ENCODE measurements at places on chromosomes 11 and 22.
A peak's percentile ranks its signal among the peaks of the same experiment; 100 is the strongest.

DNA sequence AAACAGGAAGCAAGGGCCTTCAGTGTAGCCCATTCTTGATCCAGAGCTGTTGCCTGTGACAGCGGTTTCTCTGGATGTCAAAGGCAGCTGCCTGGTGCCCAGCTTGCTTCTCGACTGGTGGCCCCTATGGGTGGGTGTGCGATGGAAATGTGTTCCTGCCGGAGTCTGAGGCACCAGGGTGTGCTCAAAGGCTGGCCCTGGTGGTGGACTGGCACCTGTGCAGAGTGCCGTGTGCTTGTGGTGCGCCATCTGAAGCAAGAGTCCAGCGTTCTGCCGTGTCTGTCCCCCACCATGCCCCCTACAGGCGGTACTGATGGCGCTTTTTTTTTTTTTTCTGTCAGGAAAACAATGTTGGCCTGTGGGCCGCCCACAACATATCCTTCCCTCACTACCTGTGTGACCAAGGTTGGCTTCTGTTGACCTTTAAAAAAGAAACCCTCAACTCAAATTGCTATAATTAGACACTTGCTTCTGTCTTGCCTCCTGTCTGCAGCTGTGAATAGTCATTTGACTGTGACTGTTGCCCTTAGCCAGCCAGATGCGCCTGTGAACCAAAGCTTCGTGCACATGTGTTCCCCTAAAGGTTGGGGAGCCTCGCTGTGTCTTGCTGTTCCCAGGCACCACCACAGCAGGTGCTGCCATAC is 4.7 kb upstream of the RANBP1 start:
- peak; percentile 72 for DNase-seq

GRCh38 chr22:35781898-35782297 is 64.2 kb downstream of the APOL5 start:
- no peak for DNase-seq

GRCh38 chr11:50412832-50413231 is 380.2 kb downstream of the OR4C45 start:
- DNase-seq = no peak

DNA sequence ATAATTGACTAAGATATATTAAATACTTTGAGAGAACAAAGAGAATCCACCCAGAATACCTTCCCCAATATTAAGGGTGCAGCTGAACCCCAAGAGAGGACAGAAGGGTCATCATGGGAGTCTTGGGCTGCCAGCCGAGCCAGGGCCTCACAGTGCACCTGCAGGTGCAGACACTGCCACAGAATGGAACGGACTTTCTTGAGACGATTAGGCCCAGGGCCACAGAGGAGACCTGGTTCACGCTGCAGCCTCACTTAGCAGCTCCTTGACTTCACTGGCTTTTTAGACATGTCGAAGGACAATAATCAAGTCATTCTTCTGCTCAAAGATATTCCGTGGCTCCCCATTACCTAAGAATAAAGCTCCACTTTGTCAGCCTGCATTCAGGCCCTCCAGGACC is 100.6 kb downstream of the PHF21B start:
- no peak for DNase-seq

- DNase-seq = no peak
Observed at GRCh38 chr22:42222140-42222539, 48.3 kb downstream of the TCF20 start.

DNA sequence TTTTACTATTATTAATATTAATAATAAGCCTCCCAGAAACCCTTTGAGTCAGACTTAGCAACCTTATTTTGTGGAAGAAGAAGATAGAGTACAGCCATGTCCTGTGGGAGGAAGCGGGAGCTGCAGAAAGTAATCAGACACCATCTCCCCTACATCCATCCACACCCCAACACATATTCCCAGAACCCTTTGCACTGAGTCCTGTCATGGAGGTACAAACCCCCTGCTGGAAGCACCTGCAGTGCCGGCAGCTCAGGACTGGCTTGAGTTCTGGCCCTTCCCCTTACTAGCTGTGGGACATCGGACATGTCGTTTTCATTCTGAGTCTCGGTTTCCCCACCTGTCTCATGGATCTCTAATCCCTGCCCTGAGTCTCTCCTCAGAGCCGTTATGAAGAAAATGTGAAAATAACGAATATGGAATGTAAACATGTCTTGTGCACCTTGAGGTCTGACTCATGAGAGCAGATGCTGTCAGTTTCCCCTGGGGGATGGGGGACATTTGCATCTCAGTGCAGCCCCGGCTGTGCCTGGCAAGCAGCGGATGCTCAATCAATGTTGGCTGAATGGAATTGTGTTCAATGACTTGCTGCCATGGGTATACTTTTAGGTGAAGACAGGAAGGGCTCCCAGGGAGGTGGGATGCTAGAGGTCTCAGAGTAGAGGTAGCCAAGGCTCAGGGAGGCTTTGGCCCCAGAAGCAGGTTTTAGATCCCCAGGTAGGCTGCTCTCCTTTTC is 45.4 kb downstream of the TP53I11 start:
- DNase-seq = no peak

GRCh38 chr11:86486261-86487030 is 111.8 kb downstream of the CCDC81 start:
- peak; percentile 21 for DNase-seq

DNA sequence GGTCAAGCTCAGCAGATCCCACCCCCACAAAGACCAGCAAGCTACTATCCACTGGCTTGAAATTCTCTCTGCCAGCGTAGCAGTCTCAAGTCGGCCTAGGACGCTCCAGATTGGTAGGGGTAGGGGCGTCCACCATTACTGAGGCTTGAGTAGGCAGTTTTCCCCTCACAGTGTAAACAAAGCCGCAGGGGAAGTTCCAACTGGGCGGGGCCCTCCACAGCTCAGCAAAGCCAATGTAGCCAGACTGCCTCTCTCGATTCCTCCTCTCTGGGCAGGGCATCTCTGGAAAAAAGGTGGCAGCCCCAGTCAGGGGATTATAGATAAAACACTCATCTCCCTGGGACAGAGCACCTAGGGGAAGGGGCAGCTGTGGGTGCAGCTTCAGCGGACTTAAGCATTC is 1064.9 kb upstream of the TENM4 start:
- no peak for DNase-seq

GRCh38 chr22:41300661-41301060 is 664 bp upstream of the ZC3H7B start:
- no peak for DNase-seq

DNA sequence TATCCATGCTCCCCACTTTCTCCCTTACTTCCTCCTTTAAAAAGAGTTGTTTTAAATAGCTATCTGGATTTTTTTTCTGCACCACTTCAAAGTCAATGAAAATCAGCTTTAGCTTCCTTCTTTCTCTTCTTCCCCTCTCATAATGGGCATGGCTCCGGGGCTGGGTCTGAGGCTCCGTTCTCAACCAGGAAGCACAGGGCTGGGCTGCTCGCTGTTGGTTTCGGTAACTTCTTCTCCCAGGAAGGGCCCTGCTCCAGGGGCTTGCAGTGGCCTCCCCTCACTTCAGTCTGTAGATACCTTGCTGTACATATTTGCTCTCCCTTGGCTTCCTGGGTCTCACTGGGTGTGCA is 23.8 kb downstream of the MICAL2 start:
- peak; percentile 52 for DNase-seq

DNA sequence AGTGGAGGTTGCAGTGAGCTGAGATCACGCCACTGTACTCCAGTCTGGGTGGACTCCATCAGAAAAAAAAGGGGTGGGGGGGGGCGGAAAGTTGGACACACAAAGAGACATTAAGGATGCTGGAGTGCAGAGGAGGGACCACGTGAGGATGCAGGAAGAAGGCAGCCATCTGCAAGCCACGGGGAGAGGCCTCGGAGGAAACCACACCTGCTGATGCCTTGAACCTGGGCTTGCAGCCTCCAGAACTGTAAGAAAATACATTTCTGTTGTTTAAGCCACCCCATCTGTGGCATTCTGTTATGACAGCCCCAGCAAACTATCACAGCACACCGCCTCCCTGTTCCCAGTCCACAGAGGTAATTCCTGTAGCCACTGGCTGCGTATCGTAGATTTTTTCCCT is 9.2 kb upstream of the STIP1 start:
- no peak for DNase-seq

DNA sequence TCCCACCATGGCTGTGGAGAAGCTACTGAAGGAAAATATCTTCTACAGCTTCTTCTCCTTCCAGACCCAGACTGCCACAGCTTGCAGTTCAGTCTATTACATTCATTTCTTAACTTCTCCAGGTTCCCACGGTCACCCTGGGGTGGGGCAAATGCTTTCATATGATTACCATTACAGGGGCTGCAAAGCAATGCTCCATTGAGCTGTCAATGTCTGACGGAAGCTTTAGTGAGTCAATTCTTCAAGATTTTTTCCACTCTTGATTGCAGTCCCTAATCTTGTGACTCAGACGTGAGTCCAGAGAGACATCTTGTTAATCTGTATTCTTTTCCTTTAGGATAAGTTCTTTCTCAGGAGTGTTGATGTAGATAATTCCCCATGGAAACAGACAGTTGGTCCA is 233.4 kb upstream of the DDI1 start:
- DNase-seq = no peak
